ENCODE measurements at places on chromosomes 3 and 15. TPM values are rescaled to one million over a fixed set of nuclear protein-coding genes. Genes with fewer than 3 reads are reported as not detected.

DNA sequence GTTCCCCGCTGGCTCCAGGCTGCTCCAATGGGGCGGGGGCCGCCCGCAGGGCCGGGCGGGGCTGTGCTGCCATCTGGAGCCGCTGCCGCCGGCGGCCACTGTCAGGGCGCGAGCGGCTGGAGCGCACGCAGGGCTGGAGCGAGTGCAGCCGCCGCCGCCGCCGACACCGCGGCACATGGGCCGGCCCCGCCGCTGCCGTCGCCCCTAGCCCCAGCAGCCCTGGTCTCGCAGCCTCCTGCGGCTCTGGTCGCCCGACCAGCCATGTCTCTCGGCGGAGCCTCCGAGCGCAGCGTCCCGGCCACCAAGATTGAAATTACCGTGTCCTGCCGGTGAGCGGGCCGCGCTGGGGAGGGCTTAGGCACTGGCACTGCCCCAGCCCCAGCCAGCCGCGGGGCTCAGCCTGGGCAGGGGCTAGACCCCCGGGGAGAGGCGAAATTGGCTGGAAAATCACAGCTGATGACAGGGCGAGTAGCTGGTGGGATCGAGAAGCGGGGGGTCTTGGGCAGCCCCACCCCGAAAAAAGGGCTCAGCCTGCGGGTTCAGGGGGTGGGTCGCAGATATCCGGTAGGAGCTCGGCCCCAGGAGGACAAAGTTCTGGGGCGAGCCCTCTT is at the start of gene CPNE9:
Gene CPNE9 (plus strand): TSS at position 98 of the 611 bp plus-strand sequence. CDS start 164 bp downstream, at position 262.
- no peak within 1 kb of the TSS for H3K27ac ChIP-seq
- no peak within 1 kb of the TSS for H3K4me3 ChIP-seq
- no peak for DNase-seq
- H3K36me3 ChIP-seq: peaks cover 5% of the 10 kb centered on the region

GRCh38 chr3:11574981-11575669 is 68.6 kb downstream of the VGLL4 start:
- DNase-seq: no peak
- H3K36me3 ChIP-seq: peaks cover 32% of the 10 kb centered on the region
- H3K27me3 ChIP-seq: peaks cover 5% of the 10 kb centered on the region
- no peak overlapping the region for H3K4me3 ChIP-seq

DNA sequence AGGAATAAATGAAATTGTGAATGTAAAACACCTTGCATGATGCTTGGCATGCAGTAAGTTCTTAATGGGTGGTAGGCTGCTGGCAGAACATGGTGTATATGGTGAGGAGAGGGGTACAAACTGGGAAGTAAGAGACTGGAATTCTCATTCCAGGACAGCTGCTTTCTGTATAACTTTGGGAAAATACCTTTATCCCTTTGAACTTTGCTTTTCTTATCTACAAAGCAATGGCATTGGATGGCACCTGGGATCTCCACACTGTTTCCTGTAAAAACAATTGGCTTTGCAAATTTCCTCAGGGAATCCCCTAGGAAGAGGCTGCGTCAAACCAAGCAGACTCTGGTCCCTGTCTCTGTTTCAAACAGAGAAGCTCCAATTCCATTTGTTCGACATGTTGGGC is 100.7 kb upstream of the SLC4A7 start:
- H3K4me1 ChIP-seq: peaks cover 7% of the 10 kb centered on the region
- no peaks in the 10 kb centered on the region for H3K36me3 ChIP-seq
- no peak for DNase-seq
- H3K4me3 ChIP-seq: no peak overlapping the region

DNA sequence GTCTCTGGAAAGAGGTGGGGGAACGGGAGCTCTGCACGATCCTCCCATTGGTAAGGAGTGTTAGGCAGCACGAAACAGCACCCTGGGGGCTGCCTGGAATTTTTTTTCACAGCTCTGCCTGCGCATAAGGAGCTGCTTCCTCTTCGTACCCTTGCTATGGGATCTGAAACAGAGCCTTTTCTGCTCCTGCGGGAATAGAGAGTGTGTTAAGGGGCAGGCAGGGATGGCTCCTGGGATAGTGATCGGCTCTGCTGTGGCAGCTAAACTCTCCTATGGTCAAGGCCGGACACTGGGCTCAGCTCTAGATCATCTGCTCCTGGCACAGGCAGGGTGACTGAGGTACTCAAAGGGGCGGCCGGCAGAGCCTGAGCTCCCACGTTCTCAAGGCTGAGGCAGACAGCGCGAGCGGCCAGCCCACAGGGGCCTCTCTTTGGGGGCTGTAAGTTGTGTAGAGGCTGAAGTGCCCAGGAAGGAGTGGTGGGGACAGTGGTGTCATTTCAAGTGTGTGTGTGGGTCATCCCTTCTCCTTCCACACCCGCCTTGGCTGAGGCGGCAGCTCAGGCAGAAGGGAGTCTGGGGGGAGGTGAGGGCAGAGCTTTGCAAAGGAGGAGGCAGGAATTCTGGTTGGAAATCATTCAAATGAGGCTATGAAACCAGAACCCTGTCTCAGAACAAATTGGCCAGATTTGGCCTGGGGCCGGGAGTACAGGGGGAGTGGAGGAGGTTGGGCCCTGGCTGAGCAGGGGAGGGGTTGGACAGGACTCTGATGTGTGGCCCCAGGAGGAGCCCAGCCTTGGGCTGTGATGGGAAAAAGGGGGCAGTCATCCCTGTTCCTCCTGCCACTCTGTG is 31.0 kb downstream of the EPHB3 start:
- H3K27me3 ChIP-seq: peaks cover 6% of the 10 kb centered on the region
- DNase-seq: no peak
- H3K4me1 ChIP-seq: peaks cover 7% of the 10 kb centered on the region
- H3K4me3 ChIP-seq: no peak overlapping the region
- H3K36me3 ChIP-seq: no peaks in the 10 kb centered on the region

DNA sequence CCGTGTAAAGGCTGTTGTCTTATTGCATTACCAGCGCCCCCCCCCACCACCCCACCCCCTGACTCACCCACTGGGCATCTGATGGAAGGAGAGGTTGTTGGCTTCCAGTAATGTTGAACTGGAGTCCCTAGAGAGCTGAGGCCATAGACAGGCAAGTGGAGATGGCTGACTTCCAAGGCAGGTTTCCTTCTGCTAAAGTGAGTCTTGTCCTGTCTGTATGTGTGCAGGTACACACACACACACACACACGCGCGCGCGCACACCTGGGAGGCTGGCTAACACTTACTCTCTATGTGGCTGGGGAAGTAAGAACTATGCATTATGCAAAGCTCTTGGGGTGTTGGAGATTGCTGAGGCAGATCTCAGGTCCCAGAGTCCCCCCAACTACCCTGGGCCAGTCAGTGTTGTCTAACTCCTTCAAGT is 1.6 kb upstream of the KY start:
- DNase-seq: no peak
- peak overlapping the region; percentile 23 for H3K4me3 ChIP-seq
- peak overlapping the region; percentile 44 for H3K27ac ChIP-seq
- H3K36me3 ChIP-seq: no peaks in the 10 kb centered on the region
- H3K27me3 ChIP-seq: peaks cover 5% of the 10 kb centered on the region

GRCh38 chr3:170534227-170534626 is 51.6 kb downstream of the SLC7A14 start:
- H3K36me3 ChIP-seq: no peaks in the 10 kb centered on the region
- H3K27ac ChIP-seq: no peak overlapping the region
- H3K4me1 ChIP-seq: peaks cover 15% of the 10 kb centered on the region
- no peak overlapping the region for H3K4me3 ChIP-seq
- no peak for DNase-seq

- H3K4me1 ChIP-seq: no peaks in the 10 kb centered on the region
- DNase-seq: no peak
- H3K27ac ChIP-seq: no peak overlapping the region
- H3K27me3 ChIP-seq: peaks cover 11% of the 10 kb centered on the region
- H3K36me3 ChIP-seq: no peaks in the 10 kb centered on the region
Measured at GRCh38 chr3:151567477-151567876, 106.6 kb upstream of the IGSF10 start.

DNA sequence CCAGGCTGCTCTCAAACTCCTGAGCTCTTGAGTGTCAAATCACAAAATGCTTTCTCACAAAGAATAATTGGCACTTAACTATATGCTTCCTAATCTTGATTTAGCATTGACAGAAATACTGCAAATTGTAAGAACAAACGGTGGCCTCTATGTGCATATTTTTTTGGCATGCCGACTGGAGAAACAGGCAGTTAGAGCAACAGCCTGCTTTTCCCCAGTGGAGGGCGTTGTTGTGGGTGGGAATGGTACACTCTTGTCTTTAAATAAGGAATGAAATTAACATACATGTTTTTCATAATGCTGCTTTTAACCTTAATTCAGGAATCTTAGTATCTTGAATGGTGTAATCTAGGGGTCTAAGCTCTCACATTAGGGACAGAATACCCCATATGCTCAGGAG is 31.1 kb upstream of the SV2B start:
- H3K4me1 ChIP-seq: peaks cover 6% of the 10 kb centered on the region
- no peak overlapping the region for H3K4me3 ChIP-seq
- H3K27me3 ChIP-seq: peaks cover 5% of the 10 kb centered on the region
- DNase-seq: no peak
- no peak overlapping the region for H3K27ac ChIP-seq
- no peaks in the 10 kb centered on the region for H3K36me3 ChIP-seq

DNA sequence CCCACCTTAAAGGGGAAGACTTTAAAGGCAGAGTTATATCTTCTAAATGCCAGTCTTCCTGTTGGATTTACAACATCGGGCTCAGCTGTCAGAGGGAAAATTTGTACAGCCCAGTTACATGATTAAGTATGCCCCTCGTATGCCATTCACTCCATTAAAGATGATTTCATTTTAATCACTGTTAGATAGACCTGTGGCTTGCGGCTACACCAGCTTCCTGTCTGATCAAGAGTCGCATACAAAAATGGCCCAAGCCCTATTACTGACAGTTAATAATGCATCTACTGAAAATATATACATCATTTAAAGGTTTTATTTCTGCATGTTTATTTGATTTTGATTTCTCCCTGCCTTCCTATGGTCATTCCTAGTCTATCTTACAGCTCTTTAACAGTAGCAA is 7.1 kb downstream of the EIF4E3 start:
- H3K4me1 ChIP-seq: no peaks in the 10 kb centered on the region
- H3K27me3 ChIP-seq: peaks cover 49% of the 10 kb centered on the region
- no peak overlapping the region for H3K27ac ChIP-seq
- H3K36me3 ChIP-seq: no peaks in the 10 kb centered on the region
- DNase-seq: no peak

- no peak for DNase-seq
- H3K27ac ChIP-seq: peak overlapping the region; percentile 98
- H3K4me1 ChIP-seq: peaks cover 28% of the 10 kb centered on the region
- H3K36me3 ChIP-seq: peaks cover 13% of the 10 kb centered on the region
- H3K4me3 ChIP-seq: peak overlapping the region; percentile 99
Measured at GRCh38 chr3:3125977-3126376, 763 bp upstream of the TRNT1 start.

GRCh38 chr15:39529457-39529856 is 51.4 kb upstream of the THBS1 start:
- H3K27me3 ChIP-seq: no peaks in the 10 kb centered on the region
- no peak overlapping the region for H3K27ac ChIP-seq
- no peak for DNase-seq
- H3K4me1 ChIP-seq: peaks cover 21% of the 10 kb centered on the region

GRCh38 chr3:48018841-48019240 is 2.6 kb upstream of the MAP4 start:
- peak; percentile 79 for DNase-seq
- H3K27ac ChIP-seq: peak overlapping the region; percentile 93
- H3K27me3 ChIP-seq: no peaks in the 10 kb centered on the region
- H3K4me1 ChIP-seq: peaks cover 89% of the 10 kb centered on the region
- H3K4me3 ChIP-seq: peak overlapping the region; percentile 55
- peaks cover 28% of the 10 kb centered on the region for H3K36me3 ChIP-seq

DNA sequence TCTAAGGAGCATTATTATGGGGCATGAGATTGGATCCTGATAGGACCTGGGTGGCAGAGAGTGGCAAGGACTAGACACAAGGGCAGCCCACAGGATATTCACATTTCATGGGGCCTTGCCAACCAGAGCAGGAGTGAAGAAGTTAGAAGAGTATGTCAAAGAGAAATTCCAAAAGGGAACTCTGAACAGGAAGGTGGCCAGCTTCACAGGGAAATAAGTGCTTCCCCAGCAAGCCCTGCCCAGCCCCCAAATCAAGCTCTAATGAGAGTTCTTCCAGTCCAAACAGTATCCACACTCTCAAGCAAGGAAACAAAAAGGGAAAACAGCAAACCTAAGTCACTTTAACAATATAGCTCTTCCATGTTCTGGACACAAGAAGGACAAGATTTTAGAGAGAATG is 130.2 kb upstream of the COL8A1 start:
- peaks cover 53% of the 10 kb centered on the region for H3K4me1 ChIP-seq
- no peak for DNase-seq
- peak overlapping the region; percentile 36 for H3K27ac ChIP-seq
- no peaks in the 10 kb centered on the region for H3K36me3 ChIP-seq
- H3K4me3 ChIP-seq: no peak overlapping the region

DNA sequence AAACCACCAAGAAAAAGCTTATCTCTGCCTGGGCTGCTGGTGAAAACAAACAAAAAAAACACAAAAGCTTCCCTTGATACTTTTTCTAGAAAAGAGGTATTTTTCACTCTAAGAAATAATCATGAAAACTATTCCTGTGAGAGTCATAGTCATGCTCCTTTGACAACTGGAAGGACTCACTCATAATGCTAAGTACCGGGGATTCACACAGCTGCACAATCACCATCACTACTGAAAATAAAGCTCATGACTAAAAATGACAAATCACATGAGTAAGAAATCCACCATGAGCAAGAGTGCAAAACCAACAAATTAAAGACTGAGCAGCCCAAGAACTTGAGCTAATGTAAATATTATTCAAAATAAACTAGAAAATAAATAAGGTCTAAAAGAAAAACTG is 10.6 kb upstream of the POU1F1 start:
- peaks cover 16% of the 10 kb centered on the region for H3K4me1 ChIP-seq
- DNase-seq: peak; percentile 45
- H3K4me3 ChIP-seq: no peak overlapping the region

- no peak for DNase-seq
- no peak overlapping the region for H3K27ac ChIP-seq
- H3K36me3 ChIP-seq: 0 out of 2 replicates have a peak, but pooled peaks cover 5% of the 10 kb centered on the region
Measured at GRCh38 chr3:27358372-27358771, 10.8 kb downstream of the NEK10 start.

DNA sequence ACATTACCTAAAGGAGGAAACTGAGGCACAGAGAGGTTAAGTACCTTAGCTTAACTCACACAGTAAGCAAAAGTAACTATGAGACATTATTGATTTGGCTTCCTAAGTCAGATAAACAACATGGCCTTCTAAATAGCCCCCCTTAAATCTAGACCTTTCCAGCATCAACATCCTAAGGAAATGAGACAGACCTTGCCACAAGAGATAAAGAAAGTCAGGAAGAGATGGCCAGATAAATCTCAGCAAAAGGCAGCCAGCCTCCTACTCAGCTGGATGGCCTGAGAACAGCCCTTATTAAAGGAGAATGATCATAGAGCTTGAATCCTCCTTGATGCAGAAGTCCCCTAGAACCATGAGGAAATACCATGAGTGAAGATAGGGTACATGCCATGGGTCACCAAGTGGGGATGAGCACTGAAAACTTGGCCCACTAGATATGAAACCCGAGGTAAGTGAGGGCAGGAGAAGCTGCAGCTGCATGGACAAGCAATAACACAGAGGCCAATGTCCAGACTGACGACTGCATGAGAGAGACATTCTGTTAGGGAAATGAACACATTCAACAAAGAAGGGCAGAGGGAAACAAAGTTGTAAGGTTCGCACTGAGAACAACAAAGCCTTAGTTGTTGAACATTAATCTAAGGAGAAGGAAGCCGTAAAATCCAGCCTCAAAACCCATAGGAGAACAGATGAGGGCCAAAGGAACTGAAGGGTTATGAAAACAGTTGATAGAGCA is 69.6 kb downstream of the ZIC4 start:
- no peak for DNase-seq
- no peak overlapping the region for H3K4me3 ChIP-seq
- no peaks in the 10 kb centered on the region for H3K36me3 ChIP-seq
- H3K4me1 ChIP-seq: no peaks in the 10 kb centered on the region

The THBS1 gene
- total RNA-seq: 8,113 TPM

The SMAD6 gene
- total RNA-seq: 18.1 TPM

The MYO5A gene
- 52.2 TPM for total RNA-seq

The ANKUB1 gene
- total RNA-seq: not detected
